ENCODE measurements at places on chromosomes 13 and 19.

GRCh38 chr19:3266792-3267514 is 42.5 kb downstream of the CELF5 start:
- DNase-seq: no peak

DNA sequence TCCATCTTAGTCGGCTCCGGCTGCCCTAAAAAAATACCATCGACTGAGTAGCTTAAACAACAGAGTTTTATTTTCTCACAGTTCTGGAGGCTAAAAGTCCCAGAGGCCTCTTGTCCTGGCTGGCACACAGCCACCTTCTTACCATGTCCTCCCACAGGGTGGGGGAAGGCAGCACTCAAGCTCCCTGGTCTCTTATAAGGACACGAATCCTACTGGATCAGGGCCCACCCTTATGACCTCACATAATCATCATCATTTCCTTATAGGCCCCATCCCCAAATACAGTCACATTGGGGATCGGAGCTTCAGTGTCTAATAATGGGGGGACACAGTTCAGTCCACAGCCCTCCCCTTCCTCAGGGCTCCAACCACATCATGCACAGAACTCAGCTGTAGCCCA is 2.6 kb upstream of the TUBA3C start:
- DNase-seq: no peak

- peak; percentile 94 for DNase-seq
Measured at GRCh38 chr19:6279931-6280591, at the start of gene MLLT1. Gene MLLT1, minus strand, starts transcription at chr19:6279975. Its CDS starts 191 bp downstream, at chr19:6279784.

DNA sequence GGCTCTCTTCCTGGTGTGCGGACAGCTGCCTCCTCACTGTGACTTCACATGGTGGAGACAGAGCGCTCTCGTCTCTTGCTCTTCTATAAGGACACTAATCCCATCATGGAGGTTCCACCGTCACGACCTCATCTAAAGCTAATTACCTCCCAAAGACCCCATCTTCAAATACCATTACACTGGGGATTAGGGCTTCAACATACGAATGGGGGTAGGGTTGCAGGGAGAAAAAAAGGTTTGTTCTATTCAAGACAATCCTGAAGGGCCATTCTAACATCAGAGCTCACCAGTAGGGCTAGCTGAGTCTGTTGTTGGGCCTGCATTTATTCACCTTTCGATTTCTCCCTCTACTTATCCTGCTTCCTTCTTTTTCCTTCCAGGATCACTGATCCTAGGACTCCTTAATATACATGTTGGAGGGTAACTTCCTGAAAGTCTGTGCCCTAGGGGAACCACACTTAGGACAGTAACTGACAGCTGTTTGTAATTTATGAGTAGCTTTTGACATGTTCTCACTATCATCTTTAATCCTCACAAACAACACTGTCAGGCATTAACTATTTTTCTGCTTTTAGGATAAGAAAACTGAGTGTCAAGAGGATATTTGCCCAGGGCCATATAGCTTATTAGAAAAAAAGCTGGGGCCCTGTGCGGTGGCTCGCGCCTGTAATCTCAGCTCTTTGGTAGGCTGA is 18.8 kb upstream of the GTF2F2 start:
- no peak for DNase-seq

- DNase-seq: no peak
Measured at GRCh38 chr13:97627566-97627965, 193.6 kb downstream of the RAP2A start.

All from vagina (tissue), 2 donors.